NCI-H2081 treated with DMSO at 0.1 percent for 48 hours (cell line): ENCODE measurements at places on chromosomes 12 and 14.

GRCh38 chr14:99260116-99260515 is 11.9 kb downstream of the BCL11B start:
- no peak for DNase-seq

DNA sequence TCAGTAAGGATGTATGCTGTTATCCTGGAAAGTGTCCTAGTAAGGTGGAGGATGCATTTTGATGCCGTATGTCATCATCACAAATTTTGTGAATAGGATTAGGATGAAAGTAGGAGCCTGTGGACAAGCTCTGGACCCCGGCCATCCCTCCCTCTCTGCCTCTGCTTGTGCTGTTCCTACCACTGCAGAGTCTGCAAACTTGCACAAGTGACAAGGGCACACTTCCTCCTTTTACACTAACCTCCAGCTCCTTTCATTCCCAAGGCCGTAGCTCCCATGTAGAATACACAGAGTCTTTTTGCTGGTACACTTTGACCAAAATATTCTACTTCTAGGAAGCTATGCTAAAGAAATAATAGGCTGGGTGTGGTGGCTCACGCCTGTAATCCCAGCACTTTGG is 13.3 kb upstream of the TMCC3 start:
- DNase-seq: no peak

DNA sequence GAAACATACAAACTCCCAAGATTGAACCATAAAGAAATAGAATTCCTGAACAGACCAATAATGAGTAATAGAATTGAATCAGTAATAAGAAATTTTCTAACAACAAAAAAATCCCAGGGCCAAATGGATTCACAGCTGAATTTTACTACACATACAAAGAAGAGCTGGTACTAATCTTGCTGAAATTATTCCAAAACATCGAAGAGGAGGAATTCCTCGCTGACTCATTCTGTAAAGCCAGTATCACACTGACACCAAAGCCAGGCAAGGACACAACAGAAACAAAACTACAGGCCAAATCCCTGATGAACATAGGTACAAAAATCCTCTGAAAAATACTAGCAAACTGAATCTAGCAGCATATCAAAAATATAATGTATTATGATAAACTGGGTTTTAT is 367.8 kb upstream of the CLEC14A start:
- no peak for DNase-seq

DNA sequence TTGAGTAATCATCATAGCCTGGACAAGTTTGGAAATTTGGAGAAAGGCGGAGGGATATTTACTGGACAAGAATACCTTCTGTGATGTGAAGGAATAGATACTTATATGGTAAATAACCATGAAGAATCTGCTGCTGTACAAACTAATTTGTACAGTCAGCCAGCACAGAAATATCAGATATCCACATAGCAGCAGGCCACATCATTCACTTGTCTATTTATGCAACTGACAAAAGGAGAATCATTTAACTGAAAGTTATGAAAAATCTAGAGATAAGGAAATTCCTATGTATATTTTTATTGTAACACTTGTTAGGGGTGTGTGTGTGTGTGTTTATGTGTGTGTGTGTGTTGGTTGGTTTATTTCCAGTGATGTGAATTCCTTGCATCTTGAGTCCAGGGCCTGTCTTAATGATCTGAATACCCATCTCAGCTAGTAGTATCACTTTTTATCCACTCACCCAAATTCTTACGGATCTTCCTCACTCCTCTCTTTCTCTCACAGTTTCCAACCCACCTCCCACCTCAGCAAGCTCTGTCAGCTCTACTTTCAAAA is 10.5 kb upstream of the LRIG3 start:
- DNase-seq: no peak

GRCh38 chr12:54159140-54159539 is 29.6 kb downstream of the SMUG1 start:
- DNase-seq: no peak

GRCh38 chr12:26557326-26557725 is 275.7 kb downstream of the ITPR2 start:
- DNase-seq: no peak

GRCh38 chr12:11725686-11726085 is 76.2 kb downstream of the ETV6 start:
- no peak for DNase-seq

GRCh38 chr12:79657136-79657535 is 33.6 kb downstream of the PAWR start:
- DNase-seq: no peak

DNA sequence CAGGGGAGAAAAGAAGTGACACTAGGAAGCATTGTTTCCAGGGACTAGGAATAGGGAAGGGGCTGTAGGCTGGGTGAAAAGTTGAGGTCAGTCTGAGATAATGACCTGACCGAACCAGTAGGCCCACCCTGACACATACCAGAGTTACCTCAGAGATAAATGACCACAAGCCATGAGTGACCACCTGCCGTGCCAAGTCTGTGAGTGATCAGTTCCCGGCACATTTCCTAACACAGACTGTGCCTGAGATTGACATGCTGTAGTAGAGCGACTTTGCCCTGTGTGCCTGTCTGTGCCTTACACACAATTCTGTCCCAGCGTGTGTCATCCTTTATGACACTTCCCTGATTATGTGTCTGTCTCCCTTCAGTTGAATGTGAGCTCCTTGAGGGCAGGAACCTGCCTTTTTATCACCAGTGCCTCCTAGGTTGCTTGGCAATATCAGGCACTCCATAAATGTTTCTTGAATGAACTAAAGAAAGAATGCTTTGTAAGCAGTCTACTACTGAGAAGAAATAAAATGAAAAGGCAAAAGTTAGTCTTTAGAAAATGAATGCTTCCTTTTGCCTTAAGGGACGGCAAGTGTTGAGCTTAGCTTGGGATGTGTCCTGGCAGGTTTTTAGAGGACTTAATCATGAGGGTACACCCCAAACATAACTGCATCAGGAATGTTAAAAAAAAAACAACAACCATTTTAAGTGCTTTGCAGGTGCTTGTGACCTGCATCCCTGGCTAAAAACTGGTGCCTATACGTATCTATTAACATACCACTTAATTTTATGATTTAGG is 9.6 kb upstream of the SSPN start:
- DNase-seq: no peak

DNA sequence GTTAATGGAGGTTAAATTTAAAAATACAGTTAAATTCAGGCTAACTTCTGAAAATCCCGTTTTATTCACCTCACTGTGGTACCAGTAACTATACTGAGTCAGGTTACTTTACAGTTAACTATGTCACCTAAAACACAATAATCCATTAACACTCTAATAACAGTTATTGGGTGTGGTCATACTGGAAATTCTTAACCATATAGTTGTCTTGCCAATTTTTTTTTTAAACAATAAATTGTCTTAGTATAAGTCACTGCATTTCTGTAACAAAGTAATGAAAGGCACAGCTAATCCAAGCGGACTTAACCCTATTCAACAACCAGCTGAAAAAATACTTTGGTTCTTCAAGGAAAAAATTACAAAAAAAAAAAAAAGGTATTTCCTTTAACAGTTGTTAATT is 16.2 kb upstream of the PHLDA1 start:
- no peak for DNase-seq

- DNase-seq: no peak
Observed at GRCh38 chr12:45257185-45257930, 41.5 kb downstream of the ANO6 start.

DNA sequence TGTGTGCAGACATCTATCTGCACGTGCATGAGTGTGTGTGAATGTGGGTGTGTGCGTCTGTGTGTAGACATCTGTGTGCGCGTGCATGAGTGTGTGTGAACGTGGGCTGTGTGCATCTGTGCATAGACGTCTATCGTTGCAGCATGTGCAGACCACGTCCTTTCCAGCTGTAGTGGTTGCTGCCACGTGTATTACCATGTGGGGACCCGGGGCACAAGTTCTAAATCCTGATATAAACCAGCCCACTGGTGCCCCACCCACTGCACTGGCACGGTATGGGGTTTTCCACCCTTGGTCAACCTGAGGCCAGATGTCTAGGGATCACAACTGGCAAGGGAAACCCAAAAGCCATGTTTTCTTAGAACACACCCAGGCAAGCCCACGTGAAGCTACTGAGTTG is 197.0 kb downstream of the ANO2 start:
- DNase-seq: no peak

- no peak for DNase-seq
Observed at GRCh38 chr12:49651855-49652254, 28.5 kb downstream of the PRPF40B start.

- DNase-seq: no peak
Observed at GRCh38 chr14:87457720-87458119, 535.3 kb downstream of the GALC start.

DNA sequence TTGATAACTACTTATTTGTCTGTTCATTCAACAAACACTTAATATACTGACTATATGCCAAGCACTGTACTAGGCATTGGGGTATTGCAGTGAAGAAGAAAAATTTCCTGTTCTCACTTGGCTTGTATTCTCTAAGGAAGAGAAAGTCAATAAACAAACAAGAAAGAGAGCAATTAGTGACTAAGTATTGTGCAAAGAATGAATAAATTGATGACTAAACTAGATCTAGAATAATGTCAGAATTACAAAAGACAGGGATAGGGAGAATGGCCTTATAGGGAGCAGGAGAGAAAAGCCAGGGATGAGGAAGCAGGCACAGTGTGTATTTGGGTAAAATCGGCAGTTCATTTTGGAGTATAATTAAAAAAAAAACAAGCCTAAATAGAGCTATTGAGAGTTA is 4.2 kb upstream of the LIN7A start:
- no peak for DNase-seq

GRCh38 chr12:15754233-15754632 is 35.0 kb downstream of the EPS8 start:
- no peak for DNase-seq

GRCh38 chr12:106284358-106285105 is 18.0 kb upstream of the TCP11L2 start:
- no peak for DNase-seq

DNA sequence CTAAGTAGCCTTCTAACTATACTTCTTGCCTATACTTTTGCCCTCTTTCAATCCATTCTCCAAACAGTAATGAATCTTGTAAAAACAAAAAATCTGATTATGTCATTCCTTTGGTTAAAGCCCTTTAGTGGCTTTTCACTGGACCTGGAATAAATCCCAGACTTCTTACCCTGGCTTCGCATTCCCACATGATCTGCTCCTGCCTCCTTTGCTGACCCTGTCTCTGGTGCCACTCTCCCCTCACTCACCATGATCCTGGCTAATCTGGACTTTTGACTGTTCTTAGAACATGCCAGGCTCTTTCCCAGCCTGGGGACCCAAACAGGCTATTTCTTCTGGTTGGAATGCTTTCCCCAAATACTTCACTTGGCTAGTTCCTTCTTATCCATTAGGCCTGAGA is 7.9 kb downstream of the MIA2 start:
- no peak for DNase-seq

GRCh38 chr12:24879644-24880043 is 69.3 kb downstream of the BCAT1 start:
- no peak for DNase-seq

GRCh38 chr12:66945189-66945817 is 266.4 kb upstream of the GRIP1 start:
- no peak for DNase-seq

- peak; percentile 22 for DNase-seq
Observed at GRCh38 chr12:121334513-121335343, 17.5 kb downstream of the ANAPC5 start.
